ENCODE measurements at places on chromosomes 5 and 9. TPM values are rescaled to one million over a fixed set of nuclear protein-coding genes. Genes with fewer than 3 reads are reported as not detected.

DNA sequence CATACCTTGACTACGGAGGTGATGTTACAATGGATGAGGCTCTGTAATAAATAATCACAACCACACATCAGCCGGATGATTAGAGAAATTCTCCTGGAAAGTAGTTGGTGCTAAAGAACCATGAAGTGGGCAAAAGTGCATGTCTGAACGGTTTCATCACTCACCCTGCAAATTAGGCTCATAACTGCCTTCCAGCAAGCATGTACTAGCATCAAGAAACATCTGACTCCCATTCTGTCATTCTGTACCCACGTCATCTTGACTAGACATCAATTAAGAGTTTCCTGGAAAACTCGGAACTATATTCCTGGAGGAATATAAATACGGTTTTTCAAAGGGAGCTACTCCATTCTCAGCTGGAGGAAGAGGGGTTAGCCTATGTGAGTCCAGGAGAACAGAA, 52.2 kb downstream of the HSD17B3 start:
- no peak for DNase-seq
- no peaks in the 10 kb centered on the region for H3K4me1 ChIP-seq
- H3K27me3 ChIP-seq = no peaks in the 10 kb centered on the region
- no peaks in the 10 kb centered on the region for H3K36me3 ChIP-seq
- H3K27ac ChIP-seq = no peak overlapping the region
- no peak overlapping the region for H3K4me3 ChIP-seq

GRCh38 chr9:98344581-98344980, 89.1 kb upstream of the TBC1D2 start:
- no peak overlapping the region for H3K4me3 ChIP-seq
- H3K27ac ChIP-seq = no peak overlapping the region
- H3K36me3 ChIP-seq = no peaks in the 10 kb centered on the region

DNA sequence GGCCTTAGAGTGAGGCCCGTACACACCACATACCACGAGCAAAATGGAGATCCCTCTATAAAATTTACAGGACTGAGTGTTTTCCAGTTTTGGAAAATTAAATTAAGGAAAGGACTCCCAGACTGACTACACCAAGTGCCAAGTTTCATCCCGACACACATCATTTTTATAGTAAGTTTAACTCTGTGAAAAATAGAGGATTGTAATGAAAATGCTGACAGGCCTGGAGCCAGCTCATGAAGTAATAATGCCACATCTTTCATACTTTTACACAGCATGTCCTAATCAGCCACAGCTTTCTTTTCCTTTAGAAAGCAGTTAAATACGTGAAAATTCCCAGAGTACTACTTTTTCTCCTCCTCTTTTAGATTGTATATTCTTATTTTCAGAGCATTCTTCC, 169.2 kb downstream of the SAXO1 start:
- no peak overlapping the region for H3K4me3 ChIP-seq
- H3K36me3 ChIP-seq = no peaks in the 10 kb centered on the region

GRCh38 chr5:52665559-52665958, 122.2 kb upstream of the ITGA1 start:
- no peak overlapping the region for H3K4me3 ChIP-seq
- no peaks in the 10 kb centered on the region for H3K4me1 ChIP-seq

DNA sequence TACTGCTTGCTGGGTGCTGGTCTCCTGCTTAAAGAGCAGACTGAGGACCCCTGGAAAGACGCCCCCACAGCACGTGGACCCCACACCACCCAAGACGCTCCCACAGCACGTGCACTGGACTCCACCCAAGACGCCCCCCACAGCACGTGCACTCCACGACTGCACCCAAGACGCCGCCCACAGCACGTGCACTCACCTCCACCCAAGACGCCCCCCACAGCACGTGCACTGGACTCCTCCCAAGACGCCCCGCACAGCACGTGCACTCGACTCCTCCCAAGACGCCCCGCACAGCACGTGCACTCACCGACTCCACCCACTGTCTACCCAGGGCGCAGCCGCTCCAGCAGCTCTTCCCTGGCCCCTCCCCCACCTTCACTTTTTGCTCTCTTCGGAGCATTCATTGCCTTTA, 50.5 kb downstream of the EHMT1 start:
- H3K4me3 ChIP-seq = no peak overlapping the region
- no peaks in the 10 kb centered on the region for H3K36me3 ChIP-seq
- no peaks in the 10 kb centered on the region for H3K27me3 ChIP-seq
- H3K4me1 ChIP-seq = peaks cover 20% of the 10 kb centered on the region
- DNase-seq = no peak

GRCh38 chr5:61623401-61624069, 291.5 kb downstream of the ZSWIM6 start:
- peaks cover 16% of the 10 kb centered on the region for H3K4me1 ChIP-seq
- H3K36me3 ChIP-seq = no peaks in the 10 kb centered on the region
- no peak overlapping the region for H3K4me3 ChIP-seq
- no peak for DNase-seq

DNA sequence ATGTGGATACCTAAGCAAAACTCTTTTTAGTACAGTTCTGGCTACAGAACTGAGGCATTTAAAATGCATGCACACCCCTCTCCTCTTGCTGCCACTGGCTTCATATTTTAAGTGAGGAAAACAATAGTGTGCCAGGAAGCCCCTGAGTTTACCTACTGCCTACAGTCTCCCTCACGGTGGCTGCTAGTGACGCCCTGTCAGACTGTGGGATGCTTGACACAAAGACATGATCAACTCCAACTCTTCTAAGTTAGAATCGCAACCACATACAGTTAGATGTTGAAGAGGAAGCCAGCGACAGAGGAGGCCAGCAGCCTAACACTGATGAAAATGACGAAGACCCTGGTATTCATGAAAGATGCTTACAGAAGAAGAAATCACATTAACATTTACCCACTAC, 1.3 kb downstream of the SEC16A start:
- no peak for DNase-seq
- no peaks in the 10 kb centered on the region for H3K27me3 ChIP-seq
- peaks cover 1% of the 10 kb centered on the region for H3K36me3 ChIP-seq
- H3K27ac ChIP-seq = peak overlapping the region; percentile 100
- peak overlapping the region; percentile 86 for H3K4me3 ChIP-seq
- peaks cover 6% of the 10 kb centered on the region for H3K4me1 ChIP-seq

DNA sequence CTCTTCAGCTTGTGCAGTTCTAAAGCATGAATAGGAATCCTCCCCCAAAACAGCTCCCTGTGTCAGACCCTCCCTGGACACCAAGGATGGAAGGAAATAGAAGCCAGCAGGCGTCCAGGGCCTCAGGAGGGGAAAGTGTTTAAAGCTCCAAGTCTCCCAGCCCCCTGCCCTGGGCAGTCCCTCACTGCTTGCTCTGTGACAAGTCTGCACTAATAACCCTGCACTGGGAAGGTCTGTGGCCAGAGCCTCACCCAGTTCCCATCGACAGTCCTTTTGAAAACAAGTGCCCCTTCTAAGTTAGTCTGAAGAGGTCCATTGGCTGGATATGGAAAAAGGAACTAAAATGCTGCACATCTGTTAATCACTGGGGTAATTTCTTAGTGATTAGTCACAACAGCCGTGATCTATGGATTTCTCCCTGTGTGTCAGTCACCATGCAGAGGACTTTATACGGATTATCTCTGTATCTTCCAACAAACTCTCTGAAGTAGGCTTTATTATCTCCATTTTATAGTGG, 195.3 kb downstream of the FBXL7 start:
- H3K27me3 ChIP-seq = no peaks in the 10 kb centered on the region
- no peaks in the 10 kb centered on the region for H3K36me3 ChIP-seq
- DNase-seq = no peak
- H3K27ac ChIP-seq = peak overlapping the region; percentile 49

DNA sequence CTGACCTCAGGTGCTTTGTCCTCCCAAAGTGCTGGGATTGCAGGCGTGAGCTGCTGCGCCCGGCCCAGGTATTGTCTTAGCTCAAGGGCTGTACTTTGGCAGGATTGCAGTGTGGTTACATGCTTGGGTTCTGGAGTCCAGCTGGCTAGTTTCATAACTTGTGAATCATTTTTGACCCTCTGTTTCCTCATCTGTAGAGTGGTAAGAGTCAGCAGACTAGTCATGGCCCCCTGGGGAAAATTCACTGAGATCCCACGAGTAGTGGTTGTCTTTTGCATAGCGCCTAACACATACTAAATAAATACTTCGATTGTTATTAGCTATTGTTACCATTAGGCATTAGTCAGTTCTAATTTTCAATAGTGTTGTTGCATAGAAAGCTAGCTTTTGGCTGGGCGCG, 14.3 kb downstream of the PTPA start:
- no peaks in the 10 kb centered on the region for H3K27me3 ChIP-seq
- H3K27ac ChIP-seq = no peak overlapping the region
- no peak overlapping the region for H3K4me3 ChIP-seq

RNF224 gene
- not detected for total RNA-seq

TMC1 gene
- 5.3 TPM for total RNA-seq

F2RL2 gene
- total RNA-seq = not detected

SYK gene
- 4.5 TPM for total RNA-seq

SLC46A2 gene
- total RNA-seq = 0.80 TPM

BTNL3 gene
- total RNA-seq = 1.6 TPM

RAB3C gene
- total RNA-seq = not detected

ANKRD34B gene
- total RNA-seq = 0.18 TPM
